Urinary bladder (tissue), 4 donors: ENCODE measurements at places on chromosomes 11 and 22.

- DNase-seq = no peak
Measured at GRCh38 chr11:126059238-126059781, 3.4 kb downstream of the CDON start.

- no peak for DNase-seq
Measured at GRCh38 chr11:130086669-130087068, 17.0 kb downstream of the APLP2 start.

DNA sequence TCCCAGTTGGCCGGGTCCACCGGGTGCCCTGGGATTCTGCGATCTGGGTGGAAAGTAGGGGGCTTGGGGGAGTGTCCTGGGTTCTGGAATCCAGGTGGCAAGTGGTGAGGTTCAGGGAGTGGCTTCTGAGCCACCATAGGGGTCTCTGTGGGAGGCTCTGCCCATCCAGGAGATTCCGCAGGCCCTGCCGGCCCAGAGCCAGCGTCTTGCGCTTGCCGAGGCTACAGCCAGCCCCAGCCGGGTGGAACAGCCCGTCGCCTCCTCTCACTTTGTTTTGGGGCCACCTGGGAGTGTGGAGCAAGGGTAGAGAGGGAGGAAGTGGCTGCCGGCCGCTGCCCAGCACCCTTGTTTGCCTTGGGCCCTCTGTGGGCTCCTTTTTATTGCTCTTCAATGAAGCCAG is 60.6 kb upstream of the PPP6R3 start:
- no peak for DNase-seq

GRCh38 chr11:11604370-11604990 is 17.3 kb downstream of the GALNT18 start:
- no peak for DNase-seq

- DNase-seq = no peak
Measured at GRCh38 chr11:82732734-82733443, 775 bp downstream of the FAM181B start.

GRCh38 chr11:45713573-45713972 is 48.2 kb upstream of the CHST1 start:
- DNase-seq = no peak

DNA sequence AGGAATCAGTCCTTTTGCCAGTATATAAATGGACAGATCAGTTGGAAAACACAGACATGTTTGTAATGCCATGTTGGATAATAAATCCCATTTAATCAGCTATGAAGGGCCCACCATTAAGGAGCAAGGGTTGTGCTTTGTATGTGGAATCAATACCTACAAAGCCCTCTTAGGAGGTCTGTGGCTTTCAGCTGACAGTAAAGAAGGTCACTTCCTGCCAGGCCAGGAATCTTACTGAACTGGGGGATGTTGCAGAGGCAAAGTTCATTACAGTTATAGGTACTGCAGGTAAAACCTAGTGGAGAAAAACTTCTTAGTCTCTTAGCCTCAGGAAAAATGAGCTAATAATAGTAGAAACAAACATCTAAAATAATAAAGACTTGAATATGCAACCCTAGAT is 129.5 kb downstream of the FAM76B start:
- DNase-seq = no peak

DNA sequence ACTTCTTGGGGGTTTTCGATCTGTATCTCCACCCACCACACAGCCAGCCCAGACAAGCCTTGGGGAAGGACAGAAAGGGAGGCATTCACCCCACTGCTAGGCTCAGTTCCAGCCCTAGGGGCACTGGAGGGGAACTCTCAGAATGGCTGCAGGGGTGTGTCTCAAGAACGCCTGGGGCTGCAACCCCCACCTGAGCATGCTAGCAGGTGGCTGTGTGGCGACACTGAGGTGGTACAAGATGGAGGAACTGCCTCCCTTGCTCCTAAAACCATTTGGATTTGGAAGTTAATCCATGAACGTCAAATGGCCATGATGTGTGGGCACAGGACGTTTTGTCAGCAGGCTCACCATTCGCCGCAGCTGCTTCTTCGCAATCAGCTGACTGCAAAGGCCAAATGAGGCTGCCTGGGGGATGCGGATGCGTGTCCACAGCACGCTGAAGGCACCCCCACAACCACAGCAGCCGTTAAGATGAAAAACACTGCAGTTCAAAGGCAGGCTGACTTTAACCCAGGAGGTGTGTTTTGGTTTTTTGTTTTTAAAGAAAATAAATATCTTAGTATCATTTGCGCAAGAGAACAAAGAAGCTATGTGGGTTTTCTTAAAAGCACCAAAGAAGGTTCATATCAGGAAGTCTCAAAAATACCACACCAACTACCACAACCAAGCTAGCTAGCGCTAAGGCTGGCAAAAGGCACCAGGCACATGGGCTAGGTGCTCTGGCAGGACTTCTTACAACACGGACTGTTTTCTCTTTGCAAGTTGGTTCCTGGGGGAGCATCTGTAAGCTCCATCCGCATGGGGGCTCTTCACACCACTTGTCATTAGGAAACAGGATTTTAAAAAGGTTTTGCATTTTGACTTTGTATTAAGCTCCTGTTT is 22.2 kb upstream of the NAP1L4 start:
- no peak for DNase-seq

- DNase-seq = no peak
Measured at GRCh38 chr11:88521799-88522201, 184.3 kb upstream of the CTSC start.

DNA sequence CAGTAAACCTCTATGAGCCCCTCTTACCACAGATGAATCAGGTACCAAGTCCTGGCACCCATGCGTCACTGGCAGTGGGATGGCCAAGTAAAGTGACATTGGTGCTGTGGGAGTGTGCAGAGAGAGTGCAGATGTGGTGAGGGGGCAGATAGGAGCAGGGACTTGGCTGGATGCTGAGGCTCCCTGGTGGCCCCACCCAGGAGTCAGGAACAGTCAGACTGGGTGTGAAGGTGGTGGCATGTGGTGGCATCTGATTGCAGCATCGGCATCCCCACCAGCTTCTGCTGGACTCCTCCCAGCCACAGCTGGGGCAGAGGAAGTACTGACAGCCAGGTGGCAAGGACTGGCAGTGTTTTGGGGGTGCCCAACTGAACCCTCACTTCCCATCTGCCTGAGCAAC is 11.4 kb downstream of the DGAT2 start:
- no peak for DNase-seq

GRCh38 chr11:36874291-36874690 is 276.3 kb upstream of the RAG2 start:
- no peak for DNase-seq

DNA sequence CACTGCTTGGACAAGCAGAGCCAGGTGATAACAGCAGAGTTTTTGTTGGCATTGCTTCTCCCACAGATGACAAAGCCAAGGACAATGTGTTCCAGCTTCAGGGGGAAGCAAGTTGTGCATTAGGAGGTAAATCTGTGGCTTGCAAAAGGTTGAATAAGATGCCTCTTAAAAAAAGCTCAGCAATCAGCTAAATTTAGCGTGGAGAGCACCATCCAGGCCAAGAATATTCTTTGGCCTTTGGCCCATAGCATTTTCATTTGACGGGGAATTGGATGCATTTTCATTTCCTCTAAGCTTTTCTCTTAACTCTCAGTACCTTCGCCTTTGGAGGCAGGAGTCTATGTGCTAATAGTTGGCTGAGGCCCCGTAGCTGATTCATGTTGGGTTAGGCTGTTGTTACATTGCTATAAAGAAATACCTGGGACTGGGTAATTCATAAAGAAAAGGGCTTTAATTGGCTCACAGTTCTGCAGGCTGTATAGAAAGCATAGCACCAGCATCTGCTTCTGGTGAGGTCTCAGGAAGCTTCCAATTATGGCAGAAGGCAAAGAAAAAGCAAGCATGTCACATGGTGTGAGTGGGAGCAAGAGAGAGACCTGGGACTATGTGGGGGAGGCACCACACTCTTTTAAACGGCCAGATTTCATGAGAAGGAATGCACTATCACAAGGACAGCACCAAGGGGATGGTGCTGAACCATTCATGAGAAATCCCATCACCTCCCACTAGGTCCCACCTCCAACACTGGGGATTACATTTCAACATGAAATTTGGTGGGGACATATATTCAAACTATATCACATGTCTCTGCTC is 350.1 kb upstream of the C11orf87 start:
- DNase-seq = peak; percentile 55
